ENCODE measurements at places on chromosomes 3 and 15.

GRCh38 chr3:25288413-25288812, 139.7 kb upstream of the RARB start:
- no peak for DNase-seq

DNA sequence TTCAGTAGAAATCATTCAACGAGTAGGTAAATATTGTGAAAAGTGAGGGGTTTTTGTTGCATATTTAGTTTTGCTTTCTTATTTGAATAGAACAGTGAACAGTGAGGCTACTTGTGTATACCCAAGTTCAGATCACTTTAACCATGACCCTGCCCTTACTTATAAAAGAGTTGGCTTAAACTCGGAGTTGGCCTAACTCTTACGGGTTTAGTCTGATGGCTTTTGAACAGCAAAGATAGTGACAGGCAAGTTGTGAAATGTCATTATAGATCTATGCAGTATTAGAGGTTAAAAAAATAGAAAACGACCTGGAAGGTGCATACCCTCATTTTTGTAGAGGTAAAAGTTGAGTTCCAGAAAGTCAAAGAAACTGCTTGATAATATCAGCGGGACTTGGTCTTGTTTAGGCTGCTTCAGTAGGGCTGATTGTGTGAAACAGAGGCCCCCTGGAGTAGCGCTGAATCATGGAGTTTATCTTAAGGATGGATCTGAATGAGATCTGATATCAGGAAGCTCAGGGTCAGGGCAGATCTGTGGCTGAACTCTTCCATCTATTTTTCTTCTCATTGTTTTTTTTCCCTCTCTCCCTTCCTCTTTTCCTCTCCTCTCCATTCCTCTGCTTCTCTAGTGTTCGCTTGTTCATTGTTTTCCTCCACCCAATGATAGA, 359.8 kb downstream of the LPP start:
- DNase-seq, result no peak

DNA sequence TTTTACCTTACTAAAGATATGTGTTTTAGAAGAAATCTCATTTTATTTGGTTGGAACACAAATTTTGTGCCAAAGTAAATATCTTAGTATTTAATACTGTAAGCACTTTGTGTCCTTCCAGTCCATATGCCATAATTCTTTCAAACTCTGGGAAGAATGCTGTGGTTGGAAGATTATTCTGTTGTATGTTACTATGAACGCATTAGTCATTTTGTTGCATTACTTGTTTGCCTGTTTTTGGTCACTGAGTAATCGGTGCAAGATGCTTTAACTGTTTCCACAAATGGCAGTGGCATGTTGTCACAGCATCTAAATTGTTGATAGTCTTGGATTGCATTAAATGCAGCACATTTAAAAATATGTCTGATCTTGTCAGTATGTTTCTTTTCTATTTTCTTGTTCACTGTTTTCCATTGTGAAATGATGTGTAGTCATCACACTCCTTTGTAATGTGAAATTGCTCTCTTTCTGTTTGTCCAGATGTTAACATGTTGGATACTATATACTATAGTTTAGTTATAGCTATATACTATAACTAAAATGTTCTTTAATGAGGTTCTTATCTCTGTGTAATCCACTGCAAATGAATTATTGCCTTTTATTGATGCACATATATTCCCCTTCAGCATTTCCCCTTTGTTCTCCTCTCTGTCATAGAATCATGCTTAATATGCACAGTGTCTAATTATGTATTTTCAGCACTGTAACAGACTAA, 89.9 kb upstream of the FLNB start:
- DNase-seq, result no peak

DNA sequence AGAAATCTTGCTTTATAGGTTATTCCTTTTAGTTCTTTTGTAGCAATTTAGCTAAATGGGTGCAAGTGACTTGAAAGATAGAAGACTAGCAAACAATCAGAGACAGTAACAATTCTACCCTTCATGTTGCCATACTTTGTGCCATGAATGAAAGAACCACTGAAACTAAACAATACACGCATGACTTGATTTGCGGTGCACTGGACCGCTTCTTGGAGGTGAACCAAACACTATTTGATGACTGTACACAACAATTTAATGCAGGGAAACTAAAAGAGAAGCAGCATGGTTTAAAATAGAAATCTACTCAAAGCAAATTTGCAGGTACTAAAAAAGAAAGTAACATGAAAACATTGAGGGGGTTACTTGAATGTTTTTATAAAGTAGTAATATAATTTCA, 331.0 kb upstream of the RARB start:
- no peak for DNase-seq

DNA sequence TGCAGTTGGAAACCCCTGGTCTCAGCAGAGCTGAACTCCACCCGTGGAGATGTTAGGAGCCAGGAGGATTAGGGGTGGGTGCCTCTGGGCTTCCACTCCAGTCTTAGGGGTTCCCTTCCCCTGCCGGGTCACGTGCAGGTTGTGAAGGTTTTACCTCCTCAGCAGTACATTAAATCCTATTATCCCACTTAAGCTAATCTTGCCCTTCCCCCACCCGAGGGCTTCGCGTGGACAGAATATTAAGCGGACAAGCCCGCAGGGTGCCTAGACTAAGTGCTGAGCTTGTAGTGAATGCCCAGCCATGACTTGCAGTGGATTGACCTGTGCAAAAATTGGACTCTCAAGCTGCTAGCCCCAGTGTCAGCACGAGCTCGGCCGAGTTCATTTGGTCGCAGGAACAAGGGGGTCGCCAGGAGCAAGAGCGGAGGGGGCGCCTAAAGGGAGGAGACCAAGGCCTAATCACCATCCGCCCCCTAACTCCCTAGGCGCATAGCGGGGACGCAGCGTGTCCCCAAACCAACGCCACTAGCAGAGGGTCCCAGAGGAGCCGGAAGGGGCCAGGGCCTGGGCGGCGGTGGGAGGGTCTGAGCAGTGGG, 498 bp upstream of the SEMA4B start:
- no peak for DNase-seq

GRCh38 chr15:101657968-101658784, 6.0 kb upstream of the TM2D3 start:
- DNase-seq, result no peak

GRCh38 chr3:68483601-68484000, 448.7 kb downstream of the TAFA4 start:
- DNase-seq, result no peak

DNA sequence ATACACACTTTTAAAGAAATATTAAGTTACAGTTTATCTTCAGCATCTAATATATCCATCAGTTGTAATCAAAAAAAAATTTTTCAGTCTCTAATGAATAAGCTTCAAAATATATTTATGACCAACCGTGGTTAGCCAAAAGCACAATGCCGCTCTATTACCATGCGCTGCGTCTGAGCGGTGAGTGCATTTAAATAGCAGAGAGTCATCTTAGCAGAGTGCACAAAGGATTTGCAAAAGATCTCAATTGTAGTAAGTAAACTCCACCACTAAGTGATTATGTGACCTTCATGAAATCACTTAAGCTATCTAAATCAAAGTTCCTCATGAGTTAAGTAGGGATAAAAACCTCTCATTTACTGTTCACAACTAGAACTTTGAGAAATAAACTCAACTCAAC, 4.9 kb downstream of the TP63 start:
- no peak for DNase-seq

GRCh38 chr3:72229952-72230351, 445.0 kb upstream of the PROK2 start:
- no peak for DNase-seq

- no peak for DNase-seq
These were observed 210.8 kb upstream of the NR2E3 start for GRCh38 chr15:71599418-71600151.

GRCh38 chr3:133274477-133274876, 125.4 kb upstream of the BFSP2 start:
- DNase-seq, result no peak

DNA sequence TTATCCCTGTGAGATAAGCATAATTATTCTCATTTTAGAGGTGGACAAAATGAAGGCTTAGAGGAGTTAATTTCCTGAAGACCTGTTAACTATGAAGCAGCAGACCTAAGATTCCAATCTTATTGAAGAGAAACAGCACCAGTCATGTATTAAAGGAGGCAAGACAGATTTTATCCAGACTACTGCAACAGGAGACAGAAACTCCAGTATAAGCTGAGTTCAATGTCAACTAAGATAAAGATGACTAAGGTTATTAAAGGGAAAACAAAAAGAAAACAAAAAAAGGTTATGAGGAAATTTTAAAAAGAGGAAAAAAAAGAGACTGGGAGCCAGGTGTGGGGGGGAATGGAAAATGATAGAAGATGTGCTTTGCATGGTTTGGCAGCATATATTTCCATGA, 707.7 kb upstream of the NR2F2 start:
- DNase-seq, result no peak

DNA sequence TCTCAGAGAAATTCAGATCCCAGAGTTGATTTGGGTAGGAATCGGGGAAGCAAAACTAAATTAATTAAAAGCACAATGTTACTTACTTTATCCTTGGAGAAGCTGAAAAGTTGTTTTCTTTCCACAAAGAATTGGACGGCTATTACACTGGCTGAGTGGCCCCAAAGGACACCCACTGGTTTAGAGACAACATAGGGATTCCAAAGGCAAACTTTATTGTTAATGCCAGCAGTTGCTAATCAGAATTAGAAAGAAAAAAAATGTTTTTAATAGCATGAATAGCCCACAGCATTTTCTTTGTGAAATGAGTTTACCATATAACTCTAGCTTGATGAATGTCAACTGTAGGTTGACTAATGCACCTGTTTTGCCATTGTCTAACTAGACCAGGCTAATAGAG, 51.7 kb downstream of the WDR49 start:
- DNase-seq, result no peak

Measured in GM13977 (cell line).